Activated CD4-positive, alpha-beta T cell treated with anti-CD3 and anti-CD28 coated beads, Interleukin-10, Interleukin-2, amounts not matched to agents 100 ng/mL and 50 ng/mL, durations not matched to agents 16 hours and 8 hours (primary cell): ENCODE measurements at places on chromosomes 16 and 17.

- peak; percentile 69 for DNase-seq
These were observed 1.5 kb downstream of the N4BP1 start for GRCh38 chr16:48608452-48608851.

- no peak for DNase-seq
These were observed 150.0 kb downstream of the MSI2 start for GRCh38 chr17:57406131-57406980.

DNA sequence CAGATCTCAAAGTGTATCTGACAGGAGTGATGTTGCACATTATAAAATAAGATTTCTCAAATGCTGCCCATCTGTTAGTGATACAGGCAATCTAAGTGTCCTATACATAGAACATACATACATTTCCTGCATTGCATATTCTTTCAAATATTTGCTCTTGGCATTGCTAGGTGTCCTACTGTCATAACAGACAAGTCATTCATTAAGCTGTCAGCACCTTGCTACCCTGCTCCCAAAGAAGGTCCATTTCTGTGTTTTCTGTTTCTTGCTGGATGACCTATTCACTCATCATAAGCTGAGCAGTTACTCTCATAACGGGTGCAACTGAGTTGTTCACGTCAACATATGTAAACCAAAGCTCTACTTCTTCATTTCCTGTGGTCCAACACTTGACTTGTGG is 719.0 kb downstream of the KCNJ2 start:
- no peak for DNase-seq

- DNase-seq = no peak
These were observed 34.7 kb downstream of the YPEL2 start for GRCh38 chr17:59366040-59366757.

DNA sequence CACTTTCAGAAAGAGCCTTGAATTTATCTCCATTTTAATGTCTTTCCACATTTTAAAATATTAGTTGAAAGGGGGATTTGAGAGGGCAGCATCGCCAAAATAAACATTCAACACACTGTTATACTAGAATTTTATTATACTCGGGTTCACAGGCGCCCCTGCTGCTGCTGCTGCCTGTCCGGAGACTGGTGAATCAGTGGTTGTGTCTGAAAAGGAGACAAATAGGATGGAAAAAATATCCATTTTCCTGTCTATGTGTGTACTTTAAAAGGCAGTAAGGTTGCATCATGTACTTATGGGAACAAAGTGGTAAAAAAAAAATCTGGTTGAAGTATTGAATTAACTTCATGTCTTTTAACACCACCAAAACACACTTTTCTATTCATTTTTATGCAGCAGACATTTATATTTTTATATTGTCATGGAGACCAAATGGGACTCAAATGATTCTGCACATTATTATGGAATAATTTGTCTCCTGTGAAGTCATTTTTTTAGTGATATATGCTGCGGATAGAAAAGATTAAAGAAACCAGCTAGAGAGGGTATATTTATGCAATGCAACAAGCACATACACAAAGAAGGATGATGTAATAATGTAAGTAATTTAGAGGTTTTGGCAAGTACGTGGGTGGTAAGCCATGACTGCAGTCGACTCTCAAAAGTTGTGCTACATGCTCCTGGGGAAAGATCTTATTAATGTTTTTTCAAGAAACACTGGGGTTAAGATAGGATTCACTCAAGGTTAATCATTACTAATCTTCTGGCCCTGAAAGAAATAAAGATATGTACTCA is 759.0 kb upstream of the SOX9 start:
- no peak for DNase-seq

- no peak for DNase-seq
These were observed 22.4 kb upstream of the CA4 start for GRCh38 chr17:60127068-60128064.

DNA sequence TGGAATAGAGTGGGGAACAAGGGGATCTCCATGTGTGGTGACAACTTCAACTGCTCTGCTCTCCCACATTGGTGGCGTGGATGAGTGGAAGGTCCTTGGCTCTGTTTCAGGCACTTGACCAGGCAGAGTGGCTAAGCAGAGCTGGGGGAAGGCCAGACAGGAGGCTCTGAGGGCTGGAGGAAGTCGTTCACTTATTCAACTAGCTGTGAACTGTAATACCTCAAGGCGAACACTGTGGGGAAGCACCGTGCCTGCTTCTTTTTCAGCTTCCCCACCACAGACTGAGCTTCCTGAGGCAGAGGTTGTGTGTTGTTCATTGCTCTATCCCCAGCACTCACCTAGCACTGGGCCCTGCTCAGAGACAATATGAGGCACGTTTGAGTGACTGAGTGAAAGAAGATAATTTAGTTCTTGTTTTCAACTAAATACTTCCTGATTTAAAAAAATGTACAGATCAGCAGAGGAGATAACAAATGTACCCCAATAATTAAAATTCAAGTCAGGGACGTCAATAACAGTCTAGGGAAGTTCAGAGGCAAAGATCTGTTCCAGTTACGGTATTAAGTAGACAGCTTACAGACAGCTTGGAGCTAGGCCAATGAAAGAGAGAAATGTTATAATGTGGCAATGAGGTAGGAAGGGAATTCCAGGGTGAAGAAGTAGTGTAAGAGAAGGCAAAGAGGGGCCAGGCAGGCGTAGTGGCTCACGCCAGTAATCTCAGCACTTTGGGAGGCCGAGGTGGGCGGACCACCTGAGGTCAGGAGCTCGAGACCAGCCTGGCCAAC is 34.7 kb downstream of the MYO18A start:
- DNase-seq = peak; percentile 85

GRCh38 chr17:2789700-2790099 is 6.5 kb upstream of the RAP1GAP2 start:
- no peak for DNase-seq

DNA sequence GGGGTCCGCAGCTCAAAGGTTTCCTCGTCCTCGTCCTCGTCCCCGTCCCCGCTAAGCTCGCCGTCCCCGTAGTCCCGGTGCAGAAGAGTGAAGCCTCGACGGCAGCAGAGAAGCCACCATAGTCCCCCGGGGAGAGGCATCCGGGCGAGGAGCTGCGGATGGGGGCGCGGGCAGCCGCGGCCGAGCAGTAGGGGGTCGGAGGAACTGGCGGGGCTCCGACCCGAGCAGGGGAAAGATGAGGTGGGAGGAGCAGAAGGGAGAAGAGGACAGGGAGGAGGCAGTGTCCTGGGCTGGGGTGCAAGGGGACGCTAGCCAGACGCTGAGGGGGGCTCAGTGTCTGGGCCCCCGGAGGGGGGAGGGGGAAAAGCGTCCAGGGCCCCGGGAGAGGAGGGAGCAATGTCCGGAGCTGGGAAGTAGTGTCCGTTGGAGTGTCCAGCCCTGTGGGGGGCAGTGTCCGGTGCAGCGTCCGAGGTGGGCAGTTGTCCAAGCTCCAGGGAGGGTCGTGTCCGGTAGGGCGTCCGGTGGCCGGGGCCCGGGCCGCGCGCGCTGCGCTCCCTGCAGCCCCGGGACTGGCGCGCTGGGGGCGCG is at the start of gene PLEKHH3:
Gene PLEKHH3 (minus strand): TSS at position 571 of the 588 bp plus-strand sequence. CDS start 431 bp downstream, at position 140.
- DNase-seq = no peak

DNA sequence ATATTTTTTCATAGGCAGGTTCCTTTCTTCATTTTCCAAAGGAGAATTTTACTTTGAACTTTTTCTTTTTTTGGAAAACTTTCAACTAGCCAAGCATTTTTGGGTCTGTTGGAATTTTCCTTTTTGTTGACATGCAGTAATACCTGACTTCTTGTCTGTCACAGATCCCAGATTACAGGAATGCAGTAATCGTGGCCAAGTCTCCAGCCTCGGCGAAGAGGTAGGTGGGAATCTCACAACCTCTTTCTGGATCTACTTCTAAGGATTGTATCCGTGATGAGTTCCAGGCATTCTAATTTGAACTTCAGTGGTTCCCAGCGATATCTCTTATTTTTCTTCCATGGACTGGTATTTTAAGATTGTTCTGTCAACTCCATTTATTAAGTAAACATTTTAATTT is 31.7 kb downstream of the PRPSAP2 start:
- DNase-seq = no peak

DNA sequence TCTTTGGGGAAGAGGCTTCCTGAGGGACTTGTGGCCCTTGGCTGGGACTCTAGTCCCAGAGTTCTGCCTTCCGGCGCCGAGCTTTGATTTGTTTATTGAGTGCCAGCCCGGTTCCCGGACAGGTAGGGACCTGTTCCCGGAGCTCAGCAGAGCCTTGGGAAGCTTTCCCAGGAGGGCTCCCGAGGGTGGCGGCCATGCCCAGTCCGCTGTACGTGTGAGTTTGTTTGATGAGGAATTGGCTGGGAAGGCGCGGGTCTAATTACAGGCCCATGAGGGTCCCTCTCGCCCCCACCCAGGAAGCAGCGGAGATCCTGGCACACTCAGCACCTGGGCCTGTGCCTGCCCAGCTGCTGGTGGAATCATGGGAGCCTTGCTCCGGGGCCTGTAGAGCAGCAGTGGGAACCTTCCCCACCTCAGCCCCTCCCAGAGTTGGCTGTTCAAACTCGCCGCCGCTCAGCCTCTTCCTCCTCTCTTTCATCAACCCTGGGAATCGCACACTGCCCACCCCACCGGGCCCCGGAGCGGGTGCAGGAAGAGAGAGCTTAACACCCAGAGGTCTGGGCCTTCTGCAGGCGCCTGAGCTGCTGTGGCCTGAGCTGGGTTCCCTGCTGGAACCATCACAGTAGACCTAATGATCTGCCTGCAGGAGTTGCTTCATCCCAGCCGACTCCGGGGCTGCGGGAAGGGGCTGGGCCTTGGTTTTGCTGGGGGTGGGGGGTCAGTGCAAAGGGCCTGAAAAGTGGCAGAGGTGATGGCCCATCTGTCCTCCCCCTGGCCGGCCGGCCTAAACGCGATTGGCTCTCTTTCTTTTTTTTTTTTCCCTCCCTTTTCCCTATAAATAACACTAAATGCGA is 313.7 kb downstream of the SEC14L1 start:
- peak; percentile 46 for DNase-seq

- no peak for DNase-seq
These were observed 698 bp downstream of the PSME3 start for GRCh38 chr17:42833767-42834422.

DNA sequence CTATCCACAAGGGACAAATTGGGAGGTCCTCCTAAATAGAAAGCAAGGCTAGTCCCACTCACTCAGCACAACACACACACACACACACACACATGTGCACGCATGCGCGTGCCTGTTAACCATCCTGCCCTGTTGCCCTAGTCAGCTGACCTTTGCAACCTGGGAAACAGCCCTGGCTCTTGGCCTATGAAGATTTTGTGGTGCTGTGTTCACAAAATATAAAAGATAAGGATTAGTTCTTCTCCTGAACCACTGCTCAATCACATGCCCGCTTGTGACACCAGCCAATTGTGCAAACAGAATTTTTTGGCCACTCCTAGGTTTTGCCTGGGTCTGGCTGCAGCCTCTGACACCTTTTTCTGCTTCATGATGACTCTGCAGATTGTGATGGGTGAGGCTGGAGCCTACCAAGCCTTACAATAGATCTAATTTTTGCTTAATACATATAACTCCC is 3.3 kb upstream of the CES1 start:
- no peak for DNase-seq

GRCh38 chr16:873243-873661 is 72.7 kb upstream of the GNG13 start:
- no peak for DNase-seq
